ENCODE measurements at places on chromosomes 2 and 18. TPM values are rescaled to one million over a fixed set of nuclear protein-coding genes. Genes with fewer than 3 reads are reported as not detected.
A peak's percentile ranks its signal among the peaks of the same experiment; 100 is the strongest.

Gene NPC1
- 97.7 TPM for total RNA-seq

Gene SCYGR3
- total RNA-seq, result not detected

Gene KCNF1
- 0.34 TPM for total RNA-seq

Gene TRABD2A
- total RNA-seq, result 1.9 TPM

DNA sequence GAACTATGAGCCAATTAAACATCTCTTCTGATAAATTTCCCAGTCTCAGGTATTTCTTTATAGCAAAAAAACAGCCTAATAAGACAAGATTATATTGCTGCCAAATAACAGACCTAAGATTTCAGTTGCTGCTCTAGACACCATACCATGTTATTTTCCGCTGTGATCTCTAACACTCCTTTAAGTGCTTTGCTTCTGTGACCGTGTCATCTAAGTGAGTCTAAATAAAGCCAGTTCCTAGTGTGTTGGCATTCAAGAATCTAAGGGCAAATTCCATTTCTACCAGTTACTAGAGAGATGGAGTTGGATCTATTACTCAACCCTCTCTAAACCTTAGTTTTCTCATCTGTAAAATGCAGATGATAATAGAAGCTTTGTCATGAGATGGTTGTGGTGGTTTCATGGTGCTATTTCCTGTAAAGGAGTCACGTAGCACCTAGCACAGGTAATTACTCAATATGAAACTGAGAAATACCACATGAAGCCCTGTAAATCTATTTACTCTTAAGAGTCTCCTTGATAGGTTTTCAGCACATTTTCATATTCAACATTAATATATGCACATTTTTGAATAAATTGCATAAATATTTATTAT, 40.5 kb downstream of the SPHKAP start:
- H3K27me3 ChIP-seq, result no peaks in the 10 kb centered on the region
- DNase-seq, result no peak
- H3K36me3 ChIP-seq, result no peaks in the 10 kb centered on the region
- no peak overlapping the region for H3K4me3 ChIP-seq
- no peaks in the 10 kb centered on the region for H3K4me1 ChIP-seq

GRCh38 chr2:7609556-7609955, 692.3 kb downstream of the RNF144A start:
- H3K4me1 ChIP-seq, result peaks cover 2% of the 10 kb centered on the region
- H3K27me3 ChIP-seq, result no peaks in the 10 kb centered on the region
- no peaks in the 10 kb centered on the region for H3K36me3 ChIP-seq
- no peak overlapping the region for H3K27ac ChIP-seq

GRCh38 chr2:44684559-44684958, 256.9 kb upstream of the SIX3 start:
- no peaks in the 10 kb centered on the region for H3K36me3 ChIP-seq
- DNase-seq, result no peak
- no peak overlapping the region for H3K27ac ChIP-seq
- H3K4me3 ChIP-seq, result no peak overlapping the region

DNA sequence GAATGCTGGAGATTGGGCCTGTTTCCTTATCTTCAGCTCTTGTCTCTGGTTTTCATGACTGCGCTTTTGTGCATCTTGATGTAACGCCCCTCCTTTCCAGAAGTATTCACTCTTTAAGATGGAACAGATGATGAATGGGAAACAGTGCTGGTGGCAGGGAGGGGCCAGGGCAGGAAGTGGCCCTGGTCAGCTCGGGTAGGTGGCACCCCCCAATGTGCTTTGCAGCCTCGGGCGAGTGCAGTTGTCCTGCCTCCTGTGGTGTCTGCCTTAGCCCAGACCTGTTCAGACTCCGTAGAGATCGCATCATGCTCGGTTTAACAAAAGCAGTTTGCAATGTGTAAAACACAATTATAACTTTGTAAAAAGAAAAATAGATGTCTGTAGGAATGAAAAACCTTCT, 17.0 kb upstream of the MGAT4A start:
- no peak for DNase-seq
- H3K27ac ChIP-seq, result no peak overlapping the region
- H3K4me1 ChIP-seq, result peaks cover 3% of the 10 kb centered on the region
- no peak overlapping the region for H3K4me3 ChIP-seq
- H3K27me3 ChIP-seq, result peaks cover 23% of the 10 kb centered on the region
- no peaks in the 10 kb centered on the region for H3K36me3 ChIP-seq

GRCh38 chr2:229130522-229130921, 140.6 kb downstream of the PID1 start:
- H3K4me3 ChIP-seq, result no peak overlapping the region
- H3K4me1 ChIP-seq, result peaks cover 4% of the 10 kb centered on the region
- H3K27ac ChIP-seq, result no peak overlapping the region
- H3K36me3 ChIP-seq, result no peaks in the 10 kb centered on the region
- peak; percentile 20 for DNase-seq

- H3K4me3 ChIP-seq, result no peak overlapping the region
- no peak overlapping the region for H3K27ac ChIP-seq
- no peaks in the 10 kb centered on the region for H3K36me3 ChIP-seq
Measured at GRCh38 chr2:74415762-74416395, 5.5 kb downstream of the C2orf81 start.

Measured in lung (tissue), 17 donors.